Epithelial cell of alveolus of lung (primary cell): ENCODE measurements at places on chromosomes 16 and 17. TPM values are rescaled to one million over a fixed set of nuclear protein-coding genes. Genes with fewer than 3 reads are reported as not detected.

TP53TG3D gene
- total RNA-seq = not detected in 2 replicates

NCOR1 gene
- total RNA-seq = 73.0 and 104 TPM in 2 replicates

AFMID gene
- total RNA-seq = 18.4 and 60.3 TPM in 2 replicates

SLFN14 gene
- not detected in 2 replicates for total RNA-seq

NPIPA3 gene
- 0.24 and 0.52 TPM in 2 replicates for total RNA-seq

CCL8 gene
- total RNA-seq = not detected in 2 replicates

TRPV3 gene
- 0.08 and 0.13 TPM in 2 replicates for total RNA-seq

MYH2 gene
- total RNA-seq = 1.8 TPM in 1 of 2 replicates, not detected in the other

KCNG4 gene
- total RNA-seq = not detected in 2 replicates

MED1 gene
- total RNA-seq = 20.8 and 23.3 TPM in 2 replicates

KPNA2 gene
- 80.7 and 167 TPM in 2 replicates for total RNA-seq

GNPTG gene
- total RNA-seq = 32.6 and 38.9 TPM in 2 replicates

HOXB7 gene
- total RNA-seq = 13.2 and 14.9 TPM in 2 replicates

PNMT gene
- not detected in 2 replicates for total RNA-seq

ADORA2B gene
- total RNA-seq = 14.9 and 21.6 TPM in 2 replicates
